ENCODE measurements at places on chromosomes 7 and 10.

- DNase-seq: no peak
Measured at GRCh38 chr7:52482076-52482475, 553.4 kb upstream of the POM121L12 start.

GRCh38 chr10:122029499-122030199, 40.7 kb downstream of the TACC2 start:
- DNase-seq: no peak

DNA sequence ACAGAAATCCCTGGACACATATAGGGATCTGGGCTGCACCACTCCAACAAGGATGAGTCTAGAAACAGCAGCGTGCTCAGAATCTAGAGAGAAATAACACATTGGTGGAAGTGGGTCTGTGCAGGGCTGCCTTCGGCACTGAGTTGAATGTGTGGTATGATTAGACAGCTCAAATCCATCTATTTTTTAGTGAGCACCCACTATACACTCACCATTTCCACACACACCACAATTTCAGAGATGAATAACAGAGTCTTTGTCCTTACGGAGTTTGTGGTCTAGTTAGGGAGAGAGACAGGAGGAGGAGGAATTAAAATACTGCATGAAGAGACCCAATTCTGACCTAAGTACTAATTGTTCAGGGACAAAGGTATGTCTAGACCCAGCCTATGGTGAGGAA, 44.2 kb downstream of the JAZF1 start:
- DNase-seq: no peak

- no peak for DNase-seq
Measured at GRCh38 chr7:44990109-44991023, 9.6 kb upstream of the CCM2 start.

DNA sequence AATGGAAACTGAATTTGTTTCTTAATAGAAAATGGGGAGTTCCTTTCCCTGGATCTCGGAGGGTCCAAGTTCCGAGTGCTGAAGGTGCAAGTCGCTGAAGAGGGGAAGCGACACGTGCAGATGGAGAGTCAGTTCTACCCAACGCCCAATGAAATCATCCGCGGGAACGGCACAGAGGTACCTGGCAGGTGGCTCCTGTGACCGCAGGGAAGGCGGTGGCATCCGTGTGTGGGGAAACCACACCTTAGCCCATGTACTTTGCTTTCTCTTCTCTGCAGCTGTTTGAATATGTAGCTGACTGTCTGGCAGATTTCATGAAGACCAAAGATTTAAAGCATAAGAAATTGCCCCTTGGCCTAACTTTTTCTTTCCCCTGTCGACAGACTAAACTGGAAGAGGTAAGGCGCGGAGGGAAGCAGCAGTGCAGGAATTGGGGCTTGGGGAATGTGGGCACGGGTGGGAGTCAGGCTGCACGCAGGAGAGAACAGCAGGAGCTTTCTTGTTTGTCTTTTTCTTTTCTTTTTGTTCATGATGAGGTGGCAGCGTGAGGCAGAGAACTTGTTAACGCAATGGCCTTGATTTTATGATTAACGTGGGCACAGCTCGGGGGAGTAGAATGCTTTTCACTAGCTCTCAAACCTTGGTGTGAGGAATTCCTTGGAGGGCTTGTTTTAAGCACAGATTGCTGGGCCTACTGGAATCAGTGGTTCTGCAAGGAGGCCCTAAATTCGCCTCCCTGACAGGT, 12.8 kb downstream of the HKDC1 start:
- no peak for DNase-seq

Measured in stimulated activated CD8-positive, alpha-beta memory T cell treated with anti-CD3 and anti-CD28 coated beads, Interleukin-2, amount 100 ng/mL, for 1 hour (primary cell).